Adipocyte (in vitro differentiated cells): ENCODE measurements at places on chromosomes 13 and 19.

GRCh38 chr13:40624986-40625385, 41.5 kb downstream of the FOXO1 start:
- no peak for DNase-seq

DNA sequence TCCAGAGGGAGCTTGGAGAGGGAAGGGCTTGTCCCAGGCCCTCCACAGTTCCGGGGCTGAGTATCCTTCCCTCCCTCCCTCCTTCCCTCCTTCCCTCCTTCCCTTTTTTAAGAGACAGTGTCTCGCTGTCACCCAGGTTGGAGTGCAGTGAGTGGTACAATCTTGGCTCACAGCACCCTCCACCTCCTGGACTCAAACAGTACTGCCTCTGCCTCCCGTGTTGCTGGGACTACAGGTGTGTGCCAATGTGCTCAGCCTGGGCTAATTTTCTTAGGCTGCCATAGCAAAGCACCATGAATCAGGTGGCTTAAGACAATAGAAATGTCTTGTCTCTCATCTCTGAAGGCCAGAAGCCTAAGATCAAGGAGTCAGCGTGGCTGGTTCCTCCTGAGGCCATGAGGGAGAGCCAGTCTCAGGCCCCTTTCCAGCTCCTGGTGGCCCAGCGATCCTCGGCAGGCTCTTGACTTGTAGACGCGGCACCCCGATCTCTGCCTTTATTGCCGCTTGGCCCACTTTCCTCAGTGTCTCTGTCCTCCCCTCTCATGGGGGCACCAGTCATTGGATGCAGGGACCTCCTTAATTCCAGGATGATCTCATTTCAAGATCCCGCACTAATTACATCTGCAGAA, 47.5 kb downstream of the CRTC1 start:
- DNase-seq: no peak

- no peak for DNase-seq
Observed at GRCh38 chr13:28872427-28873176, 52.5 kb downstream of the MTUS2 start.

DNA sequence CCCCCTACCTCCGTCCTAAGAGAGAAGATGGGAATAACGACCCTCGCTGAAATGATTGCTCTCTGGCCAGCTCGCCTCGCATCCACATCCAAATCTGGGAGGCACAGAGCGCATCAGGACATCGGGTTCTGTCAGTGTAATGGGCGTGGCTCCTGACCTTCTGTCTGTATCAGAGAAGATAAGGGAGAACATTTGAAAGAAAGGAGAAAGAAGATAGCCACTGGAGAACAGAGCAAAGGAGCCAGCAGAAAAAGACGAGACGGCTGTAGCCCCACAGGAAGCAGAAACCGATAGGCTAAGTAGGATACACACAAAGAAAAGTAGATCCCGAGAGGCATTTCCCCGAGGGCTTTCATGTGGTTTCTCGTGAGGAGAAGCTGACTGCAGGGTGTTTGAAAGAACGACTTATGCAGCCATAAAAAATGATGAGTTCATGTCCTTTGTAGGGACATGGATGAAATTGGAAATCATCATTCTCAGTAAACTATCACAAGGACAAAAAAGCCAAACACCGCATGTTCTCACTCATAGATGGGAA, 14.0 kb upstream of the GJB2 start:
- no peak for DNase-seq

DNA sequence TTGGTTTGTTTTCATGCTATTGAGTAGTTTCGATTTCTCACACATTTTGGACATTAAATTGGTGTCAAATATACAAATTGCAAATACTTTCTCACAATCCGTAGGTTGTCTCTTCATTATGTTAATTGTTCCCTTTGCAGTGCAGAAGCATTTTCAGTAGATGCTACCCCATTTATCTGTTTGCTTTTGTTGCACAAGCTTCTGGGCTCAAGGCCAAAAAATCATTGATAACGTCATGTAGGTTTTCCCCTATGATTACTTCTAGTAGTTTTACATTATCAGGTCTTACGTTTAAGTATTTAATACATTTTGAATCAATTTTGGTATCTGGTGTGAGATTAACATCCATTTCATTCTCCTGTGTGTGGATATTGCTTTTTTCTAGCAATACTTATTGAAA, 14.0 kb upstream of the ZNF347 start:
- DNase-seq: no peak
